Stimulated activated CD8-positive, alpha-beta memory T cell treated with anti-CD3 and anti-CD28 coated beads, Interleukin-4, amount 100 ng/mL, for 4 hours (primary cell): ENCODE measurements at places on chromosomes 1 and 21.

DNA sequence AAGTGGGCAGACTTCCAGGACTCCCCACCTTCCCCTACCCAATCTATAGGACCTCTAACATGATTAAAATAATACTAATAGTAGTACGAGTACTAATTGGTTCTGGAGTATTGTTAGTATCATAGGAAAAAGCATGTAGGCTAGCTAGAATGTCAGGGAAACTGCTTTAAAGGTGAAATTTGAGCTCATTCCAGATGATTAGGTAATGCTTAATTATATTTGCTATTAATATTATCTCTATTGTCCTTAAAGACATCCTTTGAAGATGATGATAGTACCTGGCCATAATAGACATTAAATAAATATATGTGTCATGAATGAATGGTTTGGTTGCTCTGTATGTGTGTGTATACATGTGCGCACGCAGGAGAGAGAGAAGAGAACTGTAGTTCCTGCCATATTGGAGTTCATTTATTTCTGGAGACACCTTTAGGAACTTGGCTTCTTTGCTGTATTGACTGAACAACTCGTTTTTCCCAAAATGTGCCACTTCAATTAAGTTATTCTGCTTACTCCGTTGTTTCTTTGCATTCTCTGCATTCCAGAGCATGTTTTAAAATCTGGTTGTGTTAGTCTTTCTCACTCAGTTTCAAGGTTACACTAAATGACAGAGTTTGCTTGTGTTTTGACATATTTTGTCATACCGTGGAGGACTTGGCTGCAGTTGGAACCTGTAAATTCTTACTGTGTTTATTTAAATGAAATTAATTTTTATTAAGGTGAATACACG, 117.1 kb downstream of the OSBPL9 start:
- DNase-seq: no peak

- no peak for DNase-seq
These were observed 13.2 kb downstream of the KRTAP26-1 start for GRCh38 chr21:30306884-30307283.

DNA sequence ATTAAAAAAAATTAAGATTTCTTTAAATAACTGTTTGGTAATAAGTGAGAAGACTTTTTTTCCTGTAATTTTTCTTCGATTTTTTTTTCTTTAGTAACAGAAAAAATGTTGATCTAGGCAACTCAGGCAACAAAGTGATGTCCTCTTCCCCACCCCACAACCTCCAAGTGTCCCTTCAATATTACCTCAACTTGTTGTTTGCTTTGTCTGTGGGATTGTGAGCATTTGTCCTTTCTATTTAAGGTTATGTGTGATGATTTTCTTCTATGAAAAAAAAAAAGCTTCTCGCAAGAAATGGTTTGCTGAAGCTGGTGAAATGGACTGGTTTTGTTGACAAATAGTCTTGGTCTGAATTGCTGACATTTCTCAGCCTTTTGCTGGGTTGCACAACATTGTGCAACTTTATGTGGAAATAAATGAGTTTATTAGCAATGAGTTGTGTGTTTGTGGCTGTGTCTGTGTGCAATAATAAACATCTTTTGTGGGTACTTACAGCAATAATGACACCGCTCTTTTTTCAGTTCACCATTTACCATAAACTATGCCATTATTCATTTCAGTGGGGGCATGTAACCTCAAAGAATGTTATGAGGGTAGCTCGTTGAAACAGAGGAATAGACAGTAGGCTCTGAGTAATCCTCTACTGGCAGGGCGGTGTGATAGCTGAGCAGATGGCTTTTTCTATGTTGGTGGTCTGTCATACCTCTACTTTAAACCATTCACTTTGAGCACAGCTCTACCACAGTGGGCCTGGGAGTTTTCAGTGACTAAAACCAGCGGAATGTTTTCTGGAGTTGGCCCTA, 218.4 kb downstream of the HLX start:
- no peak for DNase-seq

DNA sequence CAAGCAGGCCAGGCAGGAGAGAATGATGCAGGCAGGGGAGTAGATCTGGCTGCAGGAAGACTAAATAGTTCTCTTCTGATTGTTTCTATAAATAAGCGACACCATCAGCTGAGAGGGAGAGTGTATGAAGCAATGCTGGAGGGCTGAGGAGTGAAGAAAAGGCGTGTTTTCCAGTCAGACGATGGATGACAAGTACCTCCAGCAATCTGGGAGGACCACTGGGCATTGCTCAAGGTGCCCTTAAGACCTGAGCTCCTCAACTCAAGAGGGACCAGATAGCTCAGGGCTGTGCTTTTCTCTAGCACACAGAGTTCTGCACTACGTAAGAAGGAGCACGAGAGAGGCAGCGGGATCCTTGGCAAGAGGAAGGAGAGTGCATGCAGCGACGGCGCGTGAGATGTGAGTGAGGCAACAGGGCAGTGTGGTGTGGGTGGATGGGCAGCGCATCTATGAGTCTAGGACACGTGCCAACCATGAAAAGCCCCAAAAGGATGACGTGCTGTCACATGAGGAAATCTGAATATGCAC, 36.0 kb downstream of the PABPC4 start:
- DNase-seq: no peak

DNA sequence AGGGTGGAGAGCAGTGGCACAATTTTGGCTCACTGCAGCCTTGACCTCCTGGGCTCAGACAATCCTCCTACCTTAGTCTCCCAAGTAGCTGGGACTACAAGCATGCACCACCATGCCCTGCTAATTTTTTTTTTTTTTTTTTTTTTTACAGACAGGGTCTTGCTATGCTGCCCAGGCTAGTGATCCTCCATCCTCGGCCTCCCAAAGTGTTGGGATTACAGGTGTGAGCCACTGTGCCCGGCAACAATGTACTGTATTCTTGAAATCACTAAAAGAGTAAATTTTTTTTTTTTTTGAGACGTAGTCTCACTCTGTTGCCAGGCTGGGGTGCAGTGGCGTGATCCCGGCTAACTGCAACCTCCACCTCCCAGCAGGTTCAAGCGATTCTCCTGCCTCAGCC, 117.5 kb downstream of the SMYD2 start:
- DNase-seq: no peak

DNA sequence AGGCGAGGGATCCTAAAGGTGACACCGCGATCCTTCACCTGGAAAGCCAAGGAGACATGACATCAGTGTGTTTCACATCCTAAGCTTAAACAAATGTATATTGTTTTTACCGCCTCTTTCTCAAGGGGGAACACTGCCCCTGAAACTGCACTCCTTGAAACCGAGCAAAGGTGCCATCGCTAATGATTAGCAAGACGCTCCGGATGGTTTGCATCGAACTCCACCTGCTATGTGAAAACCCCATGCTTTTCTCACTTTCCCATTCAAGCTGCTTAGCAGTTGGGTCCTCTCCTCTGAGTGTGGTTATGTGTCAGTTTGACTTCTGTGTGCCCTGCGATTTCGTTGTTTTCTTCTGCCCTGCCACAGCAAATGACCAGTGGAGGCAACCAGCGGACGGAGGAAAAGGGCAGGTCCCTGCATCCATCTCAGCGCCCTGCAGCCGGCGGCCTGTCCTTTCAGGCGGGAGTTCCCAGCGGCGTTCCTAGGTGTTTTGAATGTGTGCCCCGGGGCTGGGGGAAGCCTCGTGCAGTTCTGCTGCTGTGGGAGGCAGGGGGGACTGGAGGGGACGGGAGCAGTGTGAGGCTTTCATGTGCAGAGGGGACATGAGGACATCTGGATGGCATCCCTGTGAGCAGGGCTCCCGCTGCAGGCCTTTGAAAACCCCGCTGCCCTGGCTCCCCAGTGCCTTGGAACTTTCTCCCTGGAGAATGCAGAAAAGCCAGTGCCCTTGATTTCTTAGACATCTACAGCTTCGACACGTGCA, 16.1 kb downstream of the ZBTB18 start:
- DNase-seq: no peak

DNA sequence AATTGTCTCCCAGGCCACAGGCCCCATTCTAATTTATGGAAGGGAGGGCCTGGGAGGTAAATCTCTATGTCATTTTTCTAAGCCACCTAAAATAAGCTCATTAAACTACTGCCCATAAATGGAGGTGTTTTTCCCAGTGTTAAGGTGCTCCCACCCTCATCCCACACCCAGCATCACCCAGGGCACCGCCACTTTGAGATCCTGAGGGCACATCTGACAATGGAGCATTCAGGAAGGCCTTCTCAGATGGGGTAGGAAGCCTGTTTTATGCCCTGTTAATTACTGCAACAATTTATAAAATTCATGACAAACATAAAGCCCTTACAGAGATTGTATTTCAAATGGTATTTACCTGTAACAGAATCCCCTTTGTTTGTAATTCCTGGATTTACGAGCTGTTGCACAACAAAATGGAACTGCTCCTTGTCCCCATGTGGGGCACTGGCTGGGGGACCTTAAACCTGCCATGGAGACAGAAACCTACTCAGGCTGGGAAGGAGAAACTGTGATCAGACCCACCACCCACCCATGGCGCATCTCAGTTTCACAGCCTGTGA, 319.5 kb upstream of the USP24 start:
- no peak for DNase-seq

DNA sequence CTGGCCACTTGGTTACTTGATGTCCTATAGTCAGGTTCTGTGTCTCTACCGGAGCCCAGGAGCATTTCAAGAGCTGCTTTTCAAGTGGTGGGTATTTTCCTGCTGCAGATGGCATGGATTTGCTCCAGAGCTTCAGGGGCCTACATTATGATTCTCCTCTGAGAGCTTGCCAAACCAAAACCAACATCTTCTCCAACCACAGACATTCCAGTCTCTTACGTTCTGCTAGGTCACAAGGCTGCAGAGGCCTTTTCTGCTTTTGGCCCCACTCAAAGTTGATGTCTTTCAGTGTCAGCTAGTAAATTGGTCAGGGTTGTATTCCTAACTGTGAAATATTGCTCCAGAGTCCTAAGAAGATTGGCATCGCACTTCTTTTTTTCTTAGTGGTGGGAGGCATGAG, 14.7 kb upstream of the AQP10 start:
- DNase-seq: no peak
